EH (cell line): ENCODE measurements at places on chromosomes 2 and 18.
A peak's percentile ranks its signal among the peaks of the same experiment; 100 is the strongest.

GRCh38 chr2:143078104-143078503, 51.1 kb upstream of the ARHGAP15 start:
- no peak for DNase-seq

- no peak for DNase-seq
Measured at GRCh38 chr18:73007195-73007914, 139.6 kb upstream of the NETO1 start.

DNA sequence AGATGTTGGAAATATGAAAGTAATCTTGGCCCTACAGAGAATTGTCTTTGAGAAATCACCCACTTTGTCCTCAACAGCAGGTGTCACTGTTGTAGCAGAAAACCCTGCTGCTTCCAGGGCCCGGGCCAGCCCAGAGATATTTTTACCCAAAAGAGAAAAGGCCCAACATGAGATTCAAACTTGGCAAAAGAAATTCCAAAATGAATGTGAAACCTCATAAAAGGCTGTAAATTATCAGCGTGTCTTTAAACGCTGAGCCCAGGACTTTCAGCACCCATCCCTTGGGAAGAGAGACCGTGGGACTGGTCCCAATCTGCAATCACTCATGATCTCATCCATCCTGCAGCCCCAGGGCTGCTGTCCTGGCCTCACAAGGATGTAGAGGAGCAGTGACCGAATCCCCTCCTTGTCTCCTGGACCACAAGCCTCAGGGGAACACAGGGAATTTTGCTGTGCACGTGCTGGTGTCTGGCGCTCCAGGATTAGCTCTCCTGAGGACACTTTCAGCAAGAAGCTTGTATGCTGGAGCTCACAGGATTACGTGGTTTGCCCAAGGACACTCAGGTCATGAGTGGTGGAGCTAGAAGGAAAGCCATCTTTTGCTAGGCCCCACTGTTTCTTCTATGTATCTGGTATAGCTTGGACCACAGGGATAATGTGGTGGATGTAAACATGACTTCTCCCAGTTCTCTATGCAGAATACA, 202.1 kb downstream of the RNF144A start:
- peak; percentile 16 for DNase-seq

DNA sequence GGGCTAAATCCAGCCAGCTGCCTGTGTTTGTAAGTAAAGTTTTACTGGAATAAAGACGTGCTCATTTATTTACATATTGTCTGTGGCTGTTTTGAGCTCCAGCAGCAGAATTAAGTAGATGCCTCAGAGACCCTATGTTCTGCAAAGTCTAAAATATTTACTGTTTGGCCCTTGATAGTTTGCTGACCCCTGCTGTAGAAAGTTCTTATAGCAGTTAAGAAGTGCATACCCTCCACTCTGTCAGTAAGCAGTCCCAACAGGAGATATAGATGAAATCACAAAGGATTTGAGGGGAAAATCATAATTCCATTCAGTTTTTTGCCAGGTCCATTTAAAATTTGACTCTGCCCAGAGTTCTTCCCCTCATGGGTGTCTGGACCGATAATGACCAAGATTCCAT, 50.1 kb upstream of the ITM2C start:
- DNase-seq = peak; percentile 51

DNA sequence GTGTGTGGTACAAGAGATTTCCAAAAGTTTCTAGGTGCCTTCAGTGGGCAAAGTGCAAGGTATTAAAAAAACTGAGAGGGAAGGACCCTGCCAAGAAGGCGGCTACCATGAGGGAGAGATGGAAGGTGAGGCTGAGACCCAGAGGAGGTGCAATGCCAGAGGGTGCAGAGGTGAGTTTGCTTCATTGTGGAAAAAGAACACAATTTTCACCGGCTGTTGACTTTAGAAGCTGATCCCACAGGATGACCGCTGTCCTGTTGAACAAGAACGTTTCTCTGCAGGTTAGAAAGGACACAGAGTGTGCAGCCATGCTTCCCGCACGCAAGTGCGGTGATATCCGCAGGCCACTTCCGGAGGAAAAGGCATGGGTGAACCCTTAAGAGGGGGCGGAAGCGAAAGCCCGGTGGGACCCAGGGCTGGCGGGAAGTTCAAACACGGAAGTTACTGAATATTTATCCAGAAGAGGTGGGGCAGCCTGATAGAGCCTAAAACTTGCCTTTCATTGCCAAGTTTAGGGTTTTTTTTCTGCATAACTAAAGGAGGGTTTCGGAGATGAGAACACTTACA, 16.6 kb downstream of the SP110 start:
- DNase-seq = no peak

DNA sequence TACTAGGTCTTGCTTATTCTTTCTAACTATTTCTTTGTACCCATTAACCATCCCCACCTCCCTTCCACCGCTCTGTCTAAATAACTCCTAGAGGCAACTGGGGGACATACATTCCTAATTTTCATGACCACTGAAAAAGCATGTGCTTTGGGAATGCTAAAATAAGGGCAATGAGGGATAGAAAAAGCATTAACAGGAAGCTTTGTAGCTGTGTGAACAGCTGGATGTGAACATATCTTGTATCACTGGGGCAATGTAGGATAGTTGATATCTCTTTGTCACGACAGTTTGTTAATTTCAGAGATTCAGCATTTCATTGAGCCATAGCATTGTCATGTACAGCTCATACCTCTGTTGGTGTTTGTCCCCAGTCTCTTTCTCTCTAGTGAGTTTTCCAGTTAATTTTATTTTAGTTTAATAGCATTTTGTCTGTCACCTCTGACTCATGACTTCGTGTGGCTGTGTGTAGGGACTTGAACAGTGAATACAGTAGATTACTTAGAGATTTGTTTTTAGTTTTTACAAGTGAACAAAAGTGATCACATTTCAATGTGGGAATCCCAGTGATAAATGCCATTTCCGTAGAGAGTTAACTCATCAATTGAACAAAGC, 230.3 kb upstream of the NRP2 start:
- peak; percentile 15 for DNase-seq

GRCh38 chr2:174076040-174076439, 110.9 kb upstream of the SP3 start:
- DNase-seq = no peak

- no peak for DNase-seq
Measured at GRCh38 chr2:195675783-195676427, 18.9 kb downstream of the SLC39A10 start.

GRCh38 chr18:42730272-42730671, 385.2 kb downstream of the RIT2 start:
- DNase-seq = no peak

DNA sequence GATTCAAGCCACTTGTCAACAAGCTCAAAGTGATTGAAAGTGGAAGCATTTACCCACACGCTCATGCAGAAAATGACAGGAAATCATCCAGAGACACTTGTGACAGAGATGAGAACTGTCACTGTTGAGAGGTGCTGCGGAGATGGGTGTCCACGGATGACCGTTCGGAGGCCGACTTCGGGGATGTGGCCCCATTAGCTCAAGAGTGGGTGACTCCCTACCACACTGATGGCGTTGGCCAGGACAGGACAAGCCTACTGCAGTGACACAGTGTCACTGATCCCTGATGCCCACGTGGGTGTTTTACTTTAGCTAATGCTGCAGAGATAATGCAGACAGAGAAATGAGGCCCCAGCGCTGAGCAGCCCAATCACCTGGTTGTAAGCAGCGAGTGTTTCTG, 81.5 kb upstream of the YWHAQ start:
- no peak for DNase-seq

DNA sequence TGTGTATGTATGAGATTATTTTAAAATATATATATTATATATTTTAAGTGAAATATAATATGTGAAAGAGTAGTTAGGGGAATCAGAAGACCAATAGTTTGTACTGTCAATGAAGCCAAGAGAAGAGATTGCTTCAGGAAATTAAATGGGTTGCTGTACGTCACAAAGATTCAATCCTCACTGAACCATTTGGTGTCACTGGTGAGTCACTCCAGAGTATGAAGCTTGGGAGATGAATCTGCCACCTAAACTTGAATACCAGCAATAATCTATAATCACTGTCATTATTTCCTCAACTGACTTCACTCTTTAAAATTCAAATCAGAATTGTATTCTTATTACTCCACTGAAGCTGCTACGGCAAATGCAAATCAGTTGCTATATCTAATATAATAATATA, 41.9 kb upstream of the SCN9A start:
- DNase-seq = peak; percentile 58

- no peak for DNase-seq
Measured at GRCh38 chr2:27049422-27050280, 1.8 kb upstream of the AGBL5 start.

- DNase-seq = no peak
Measured at GRCh38 chr18:33677891-33678290, 99.9 kb downstream of the ASXL3 start.

GRCh38 chr18:6412933-6413472, 1.7 kb downstream of the L3MBTL4 start:
- no peak for DNase-seq

DNA sequence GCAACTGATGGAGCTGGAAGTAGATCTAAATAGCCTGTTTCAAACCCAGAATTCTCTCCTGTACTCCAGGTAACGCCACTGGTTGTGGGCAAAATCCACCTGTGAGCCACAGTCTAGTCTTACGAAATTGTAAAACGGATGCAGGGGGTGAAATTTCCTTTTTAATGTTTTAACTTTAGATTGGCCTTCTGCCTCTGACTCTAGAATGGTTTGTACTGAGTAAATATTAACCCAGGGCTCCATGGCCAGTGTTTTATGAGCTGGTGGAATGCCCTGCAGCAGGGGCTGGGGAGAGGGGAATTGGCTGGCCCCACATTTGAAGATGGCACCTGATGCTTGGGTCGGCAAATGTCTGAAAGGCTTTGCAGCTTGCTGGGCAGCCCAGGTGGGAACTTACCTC, 156.6 kb downstream of the MYCN start:
- DNase-seq = no peak

DNA sequence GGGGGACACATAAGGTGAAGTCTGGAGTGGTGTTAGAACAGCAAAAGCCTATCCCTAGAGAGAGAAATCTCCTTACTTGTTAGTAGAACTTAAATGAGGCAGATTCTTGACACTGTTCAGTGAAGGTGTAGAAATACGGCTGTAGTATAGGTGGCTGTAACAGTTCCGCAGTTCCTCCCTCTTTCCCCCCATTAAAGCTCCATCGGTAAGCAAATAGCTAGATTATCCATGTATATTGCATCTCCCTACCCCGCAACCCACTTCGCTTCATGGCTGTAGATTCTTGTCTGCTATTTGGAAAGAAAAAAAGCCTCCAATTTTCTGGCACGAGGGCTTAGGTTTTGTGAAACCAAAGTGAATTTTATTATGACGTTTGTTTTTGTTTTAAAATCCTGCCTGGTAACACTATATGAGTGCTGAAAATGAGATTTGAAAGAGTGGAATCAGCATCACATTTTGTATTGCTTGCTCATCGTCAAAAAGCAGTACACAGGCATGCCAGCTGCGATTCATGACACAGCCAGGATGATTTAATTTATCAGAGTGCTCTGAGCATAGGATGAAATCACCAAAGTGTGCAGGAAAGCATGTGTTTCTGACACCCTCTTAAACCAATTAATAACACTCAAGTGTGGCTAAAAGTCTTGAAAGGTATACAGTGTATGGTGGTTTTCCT, 1.4 kb downstream of the FAM171B start:
- peak; percentile 67 for DNase-seq

DNA sequence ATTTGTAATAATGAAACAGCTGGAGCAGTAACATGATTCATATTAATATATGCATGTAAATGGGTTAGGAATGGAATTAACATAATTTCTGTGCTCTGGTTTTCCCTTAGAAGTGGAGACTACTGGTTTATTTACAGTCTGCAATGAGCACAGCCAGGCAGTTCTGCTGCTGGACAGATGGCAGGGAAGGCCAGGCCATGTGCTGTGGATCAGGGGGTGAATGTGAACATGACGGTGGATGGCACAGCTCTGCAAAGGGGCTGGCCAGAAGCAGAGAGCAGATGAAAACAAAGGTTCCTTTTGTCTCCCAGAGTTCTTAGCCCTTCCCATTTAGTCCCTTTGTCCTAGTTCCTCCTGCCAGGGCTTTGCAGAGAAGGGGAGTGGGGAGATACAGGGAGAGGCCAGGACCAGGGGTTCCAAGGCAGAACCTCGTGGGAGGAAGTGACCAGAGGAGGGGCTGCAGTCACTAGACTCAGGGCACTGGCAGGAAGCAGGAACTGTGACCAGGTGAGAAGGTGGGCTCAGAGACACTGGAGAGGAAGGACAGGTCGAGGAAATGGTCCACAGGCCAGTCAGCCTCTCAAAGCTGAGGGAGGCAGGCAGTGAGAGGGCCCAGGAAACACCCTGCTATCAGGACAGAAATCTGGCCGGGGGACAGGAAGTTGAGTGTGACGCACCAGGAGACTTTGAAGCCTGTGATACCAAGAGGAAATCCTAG, 112.9 kb upstream of the ATP8B1 start:
- DNase-seq = peak; percentile 40

- DNase-seq = peak; percentile 54
Measured at GRCh38 chr2:56871644-56872043, 687.9 kb downstream of the CCDC85A start.
